Activated naive CD4-positive, alpha-beta T cell treated with anti-CD3 and anti-CD28 coated beads, Interleukin-2, amount 50 U/mL, for 72 hours (primary cell): ENCODE measurements at places on chromosomes 3 and 15.

DNA sequence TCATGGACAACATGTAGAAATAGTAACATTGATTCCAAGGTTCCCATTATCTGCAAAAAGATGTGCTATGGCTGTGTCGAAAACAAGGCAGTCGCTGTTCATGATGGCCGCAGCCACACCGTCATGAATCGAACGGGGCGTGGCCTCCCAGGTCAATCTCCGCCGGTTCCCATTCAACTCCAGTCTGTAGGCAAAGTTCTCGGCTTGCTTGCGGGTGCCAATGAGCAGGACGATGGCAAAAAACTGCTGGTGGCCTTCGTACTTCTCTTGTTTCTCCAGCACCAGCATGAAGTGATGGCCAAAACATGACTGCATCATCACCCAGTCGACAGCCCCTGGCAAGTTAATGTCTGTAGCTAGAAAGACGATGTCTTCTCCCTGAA lies 20.8 kb downstream of the SIAH2 start:
- no peak for DNase-seq

DNA sequence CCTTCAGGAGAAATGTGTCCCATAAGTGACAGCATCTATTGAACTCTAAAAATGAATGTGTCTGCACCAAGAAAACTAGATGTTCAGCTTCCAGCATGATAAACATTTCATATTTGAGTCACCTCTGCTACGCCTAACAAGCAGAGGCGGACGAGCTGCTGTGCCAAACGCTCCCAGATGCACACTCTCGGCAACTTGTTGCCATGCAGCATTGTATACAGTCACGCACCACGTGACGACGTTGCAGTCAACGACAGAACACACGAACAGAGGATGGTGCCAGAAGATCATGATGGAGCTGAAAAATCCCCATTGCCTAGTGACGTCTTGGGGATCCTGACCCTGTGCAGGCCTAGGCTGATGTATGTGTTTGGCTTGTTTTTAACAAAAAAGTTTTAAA lies 137.5 kb downstream of the XXYLT1 start:
- DNase-seq = no peak

GRCh38 chr15:51751697-51752683 lies 593 bp downstream of the TMOD2 start:
- peak; percentile 24 for DNase-seq

GRCh38 chr15:39400821-39401550 lies 179.9 kb upstream of the THBS1 start:
- DNase-seq = no peak
